ENCODE measurements at places on chromosomes 5 and 9. TPM values are rescaled to one million over a fixed set of nuclear protein-coding genes. Genes with fewer than 3 reads are reported as not detected.

- H3K27ac ChIP-seq = no peak overlapping the region
- H3K4me1 ChIP-seq = no peaks in the 10 kb centered on the region
- H3K4me3 ChIP-seq = no peak overlapping the region
- no peak for DNase-seq
Observed at GRCh38 chr5:81579262-81579924, 171.5 kb downstream of the SSBP2 start.

DNA sequence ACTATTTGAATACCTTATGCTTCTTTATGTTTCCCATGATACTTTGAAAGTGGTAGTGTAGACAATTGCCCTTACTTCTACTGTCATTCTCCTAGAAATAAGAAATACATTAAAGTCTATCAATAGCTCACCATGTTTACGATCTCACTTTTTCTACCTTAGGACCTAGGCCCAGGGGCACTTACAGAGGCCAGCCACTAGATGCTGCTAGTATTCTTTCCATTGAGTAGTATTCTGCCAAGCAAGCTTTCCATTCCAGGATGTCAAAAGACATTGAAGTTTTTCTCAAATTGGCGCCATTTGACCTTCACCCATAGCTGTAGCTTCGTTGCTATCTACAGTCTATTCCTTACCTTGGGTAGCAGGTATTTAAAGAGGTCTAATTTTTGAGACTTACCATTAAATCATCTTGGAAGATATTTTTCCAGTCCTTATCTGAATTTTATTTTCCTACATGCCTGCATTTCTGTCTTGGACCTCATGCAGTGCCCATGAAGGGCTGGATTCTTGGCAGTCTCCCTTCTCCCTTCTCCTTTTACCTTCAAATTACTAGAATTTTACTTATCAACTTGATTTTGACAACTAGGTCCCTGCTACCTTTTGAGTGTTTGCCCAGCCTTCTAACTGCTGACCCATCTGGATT is 246.0 kb upstream of the NUDT12 start:
- no peaks in the 10 kb centered on the region for H3K36me3 ChIP-seq
- H3K4me3 ChIP-seq = no peak overlapping the region
- no peak overlapping the region for H3K27ac ChIP-seq

GLIPR2 gene
- 0.19 TPM for total RNA-seq

- H3K4me1 ChIP-seq = peaks cover 45% of the 10 kb centered on the region
- H3K27ac ChIP-seq = peak overlapping the region; percentile 39
- H3K4me3 ChIP-seq = peak overlapping the region; percentile 17
- no peaks in the 10 kb centered on the region for H3K27me3 ChIP-seq
- peaks cover 81% of the 10 kb centered on the region for H3K36me3 ChIP-seq
- DNase-seq = no peak
Observed at GRCh38 chr5:171401167-171401947, 13.7 kb downstream of the NPM1 start.

GRCh38 chr5:91787718-91788117 is 404.6 kb upstream of the ARRDC3 start:
- no peaks in the 10 kb centered on the region for H3K36me3 ChIP-seq
- no peak overlapping the region for H3K4me3 ChIP-seq
- no peaks in the 10 kb centered on the region for H3K27me3 ChIP-seq
- DNase-seq = no peak
- no peaks in the 10 kb centered on the region for H3K4me1 ChIP-seq

IL9 gene
- total RNA-seq = not detected

REEP5 gene
- total RNA-seq = 130 TPM

DNA sequence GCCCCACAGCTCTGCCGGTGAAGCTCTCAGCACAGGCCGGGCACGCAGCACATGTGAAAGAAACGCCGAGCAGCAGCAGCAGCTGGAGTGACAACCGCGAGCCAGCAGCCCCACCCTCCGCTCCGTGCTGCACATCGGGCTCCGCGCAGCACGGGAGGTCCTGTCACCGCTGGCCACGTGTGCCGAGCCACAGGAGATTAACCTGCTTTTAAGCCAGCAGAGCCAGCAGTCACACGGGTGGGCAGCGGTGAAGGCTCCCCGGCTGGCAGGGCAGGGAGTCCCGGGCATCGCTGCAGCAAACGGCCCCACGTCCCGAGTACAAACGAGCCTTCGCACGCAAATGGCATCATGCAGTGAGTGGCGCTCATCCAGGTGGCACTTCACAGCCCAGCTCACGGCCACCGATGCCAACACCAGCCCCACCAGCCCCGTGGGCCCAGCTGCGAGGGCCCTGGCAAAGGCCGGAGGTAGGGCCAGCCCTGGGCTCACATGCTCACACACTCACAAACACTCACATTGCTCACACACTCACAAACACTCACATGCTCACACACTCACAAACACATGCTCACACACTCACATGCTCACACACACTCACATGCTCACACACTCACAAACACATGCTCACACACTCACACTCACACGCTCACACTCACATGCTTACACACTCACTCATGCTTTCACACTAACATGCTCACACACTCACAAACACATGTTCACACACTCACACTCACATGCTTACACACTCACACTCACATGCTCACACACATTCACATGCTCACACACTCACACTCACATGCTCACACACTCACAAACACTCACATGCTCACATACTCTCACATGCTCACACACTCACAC is 11.1 kb downstream of the CCDC187 start:
- H3K27ac ChIP-seq = no peak overlapping the region
- no peaks in the 10 kb centered on the region for H3K4me1 ChIP-seq
- no peak for DNase-seq
- H3K36me3 ChIP-seq = no peaks in the 10 kb centered on the region
- H3K27me3 ChIP-seq = peaks cover 4% of the 10 kb centered on the region

- peaks cover 29% of the 10 kb centered on the region for H3K4me1 ChIP-seq
- no peaks in the 10 kb centered on the region for H3K36me3 ChIP-seq
- DNase-seq = no peak
- no peak overlapping the region for H3K4me3 ChIP-seq
Observed at GRCh38 chr5:36659411-36659810, 53.0 kb downstream of the SLC1A3 start.

GRCh38 chr5:66209350-66209749 is 65.2 kb downstream of the SREK1 start:
- DNase-seq = peak; percentile 94
- peak overlapping the region; percentile 79 for H3K27ac ChIP-seq
- peaks cover 31% of the 10 kb centered on the region for H3K4me1 ChIP-seq
- peaks cover 7% of the 10 kb centered on the region for H3K36me3 ChIP-seq
- H3K27me3 ChIP-seq = no peaks in the 10 kb centered on the region

- peak; percentile 24 for DNase-seq
- H3K36me3 ChIP-seq = peaks cover 19% of the 10 kb centered on the region
- H3K27me3 ChIP-seq = no peaks in the 10 kb centered on the region
- peaks cover 13% of the 10 kb centered on the region for H3K4me1 ChIP-seq
- H3K27ac ChIP-seq = peak overlapping the region; percentile 51
- peak overlapping the region; percentile 82 for H3K4me3 ChIP-seq
Observed at GRCh38 chr5:178113841-178114324, 551 bp downstream of the N4BP3 start.

IGIP gene
- total RNA-seq = 5.9 TPM

PCDHGA6 gene
- total RNA-seq = 0.71 TPM

ZDHHC11B gene
- 3.0 TPM for total RNA-seq

DNA sequence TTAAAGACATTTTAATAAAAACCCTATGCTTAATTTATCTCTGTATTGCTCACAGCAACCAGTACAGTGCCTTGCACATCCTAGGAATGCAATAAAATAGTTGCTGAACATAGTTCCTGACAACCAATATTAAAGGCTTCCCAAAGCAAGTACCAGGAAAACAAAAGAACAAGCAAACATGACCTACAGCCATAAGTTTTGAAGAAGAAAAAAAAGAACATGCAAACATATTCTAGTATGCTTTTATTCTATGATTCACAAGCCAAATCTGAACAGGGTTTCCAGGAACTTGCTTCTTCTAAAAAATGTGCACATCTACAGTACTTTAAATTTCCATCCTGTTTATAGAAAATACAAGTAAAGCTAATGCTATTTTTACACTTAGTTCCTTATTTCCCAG is 4.5 kb downstream of the CEMIP2 start:
- no peak for DNase-seq
- peaks cover 41% of the 10 kb centered on the region for H3K4me1 ChIP-seq
- H3K27ac ChIP-seq = peak overlapping the region; percentile 94
- H3K4me3 ChIP-seq = peak overlapping the region; percentile 97
- H3K36me3 ChIP-seq = peaks cover 66% of the 10 kb centered on the region
- H3K27me3 ChIP-seq = no peaks in the 10 kb centered on the region

- no peak overlapping the region for H3K4me3 ChIP-seq
- H3K4me1 ChIP-seq = no peaks in the 10 kb centered on the region
- peak; percentile 50 for DNase-seq
- no peaks in the 10 kb centered on the region for H3K36me3 ChIP-seq
Observed at GRCh38 chr9:108813951-108814601, 41.7 kb downstream of the ACTL7B start.

HTR4 gene
- not detected for total RNA-seq

GRCh38 chr9:104905931-104906330 is 22.0 kb downstream of the ABCA1 start:
- no peak overlapping the region for H3K27ac ChIP-seq
- H3K36me3 ChIP-seq = no peaks in the 10 kb centered on the region
- DNase-seq = no peak
- peaks cover 18% of the 10 kb centered on the region for H3K27me3 ChIP-seq
- H3K4me3 ChIP-seq = no peak overlapping the region
